ENCODE measurements at places on chromosomes 16 and 17. TPM values are rescaled to one million over a fixed set of nuclear protein-coding genes. Genes with fewer than 3 reads are reported as not detected.

- H3K36me3 ChIP-seq: no peaks in the 10 kb centered on the region
- H3K27ac ChIP-seq: no peak overlapping the region
- H3K4me1 ChIP-seq: no peaks in the 10 kb centered on the region
- no peak for DNase-seq
Observed at GRCh38 chr17:79877041-79877440, 37.8 kb upstream of the CBX4 start.

GRCh38 chr17:79970576-79971068 is 65.0 kb downstream of the TBC1D16 start:
- H3K27me3 ChIP-seq: no peaks in the 10 kb centered on the region
- H3K4me1 ChIP-seq: no peaks in the 10 kb centered on the region
- no peak overlapping the region for H3K27ac ChIP-seq
- peak; percentile 55 for DNase-seq
- no peak overlapping the region for H3K4me3 ChIP-seq

The TNFRSF17 gene
- total RNA-seq: not detected

- H3K27ac ChIP-seq: peak overlapping the region; percentile 89
- no peaks in the 10 kb centered on the region for H3K27me3 ChIP-seq
- peak overlapping the region; percentile 100 for H3K4me3 ChIP-seq
- DNase-seq: peak; percentile 35
Observed at GRCh38 chr17:28724500-28725165, 1.4 kb downstream of the TLCD1 start.

The ITGB4 gene
- 0.69 TPM for total RNA-seq

DNA sequence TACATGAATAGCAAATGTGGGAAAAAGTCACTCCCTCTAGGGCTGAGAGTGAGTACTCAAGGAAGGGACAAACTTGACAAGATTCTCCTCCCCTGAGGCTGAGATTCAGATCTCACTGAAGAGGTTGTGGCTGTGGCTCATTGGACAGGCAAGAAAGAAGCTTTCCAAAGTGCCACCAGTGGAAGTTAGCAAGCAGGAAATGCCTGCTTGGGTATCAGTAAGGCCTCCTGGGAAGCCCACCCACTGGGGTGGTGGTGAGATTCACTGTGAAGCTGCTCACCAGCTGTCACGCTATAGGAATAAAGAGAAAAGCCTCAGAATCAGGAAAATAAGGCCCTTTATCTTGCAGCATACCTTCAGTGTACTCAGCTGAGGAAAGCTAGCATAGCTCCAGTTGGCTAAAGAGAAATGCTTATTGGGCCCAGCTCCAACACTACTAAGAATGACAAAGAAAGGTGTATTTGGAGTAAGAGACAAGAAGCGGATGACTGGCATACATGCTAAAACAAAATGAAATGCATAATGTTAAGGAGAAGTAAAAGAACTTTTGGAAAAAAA is 274.4 kb upstream of the TOM1L1 start:
- H3K27ac ChIP-seq: no peak overlapping the region
- no peak for DNase-seq
- no peak overlapping the region for H3K4me3 ChIP-seq
- no peaks in the 10 kb centered on the region for H3K27me3 ChIP-seq

DNA sequence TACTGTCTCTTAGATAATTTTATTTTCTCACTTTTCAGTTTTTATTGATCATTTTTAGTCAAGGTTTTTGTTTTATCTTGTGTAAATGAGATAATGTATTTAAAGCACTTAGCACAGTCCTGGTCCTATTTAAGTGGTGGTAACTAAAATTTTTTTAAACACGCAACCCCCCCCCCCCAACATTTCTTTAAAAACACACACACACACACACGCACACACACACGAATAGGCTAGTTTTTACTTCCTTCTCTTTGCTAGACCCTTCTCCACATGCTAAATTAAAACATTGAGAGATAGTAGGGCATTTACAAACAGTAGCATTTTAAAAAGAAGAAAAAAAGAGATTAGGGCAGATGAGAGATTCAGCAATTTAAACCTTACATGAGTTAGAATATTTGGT is 5.0 kb downstream of the NFATC3 start:
- H3K4me1 ChIP-seq: peaks cover 50% of the 10 kb centered on the region
- no peaks in the 10 kb centered on the region for H3K27me3 ChIP-seq
- DNase-seq: peak; percentile 45
- H3K27ac ChIP-seq: peak overlapping the region; percentile 86
- H3K4me3 ChIP-seq: peak overlapping the region; percentile 73

Data from activated CD8-positive, alpha-beta T cell treated with anti-CD3 and anti-CD28 coated beads for 36 hours (primary cell).